Naive thymus-derived CD8-positive, alpha-beta T cell (primary cell): ENCODE measurements at places on chromosomes 6 and 20.

DNA sequence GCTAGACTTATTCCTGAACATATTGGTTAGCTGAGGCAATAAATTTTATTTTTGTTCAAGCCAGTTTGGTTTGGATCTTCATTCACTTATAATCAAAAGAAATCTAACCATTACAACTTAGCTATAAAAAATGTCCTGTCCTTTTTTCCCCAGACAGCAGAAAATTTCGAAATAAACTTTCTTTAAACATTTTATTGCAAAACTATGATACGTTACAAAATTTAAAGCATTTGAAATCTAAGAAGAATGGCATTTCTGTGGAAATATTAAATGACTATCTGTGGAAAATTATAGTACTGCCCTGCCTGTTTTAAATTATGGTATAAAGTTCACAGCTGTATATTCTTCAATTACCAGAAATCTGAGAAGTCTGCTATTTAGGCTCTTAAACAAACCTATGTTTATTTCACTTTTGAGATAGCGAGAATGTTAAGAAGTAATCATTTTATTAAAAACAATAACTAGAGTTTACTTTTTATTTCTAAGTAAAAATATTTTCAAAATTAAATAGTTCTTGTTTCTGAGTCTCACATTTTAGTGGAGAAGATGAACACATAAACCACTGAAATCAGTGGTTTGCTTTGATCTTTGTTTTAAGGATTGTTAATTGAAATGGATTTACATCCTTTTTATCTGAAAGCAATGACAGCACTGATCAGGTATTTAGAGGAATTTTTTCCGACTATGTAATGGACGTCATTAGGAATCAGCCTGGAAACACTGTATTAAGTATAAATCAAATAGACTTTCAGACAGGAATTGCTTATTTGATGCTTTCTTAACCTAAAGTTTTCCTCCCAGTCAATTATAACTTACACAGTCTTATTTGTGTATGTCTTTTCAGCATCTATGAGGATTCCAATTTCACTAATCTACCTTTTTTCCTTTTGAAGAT, 553.7 kb downstream of the COL12A1 start:
- no peaks in the 10 kb centered on the region for H3K4me1 ChIP-seq
- no peak overlapping the region for H3K27ac ChIP-seq
- H3K27me3 ChIP-seq: no peaks in the 10 kb centered on the region
- no peak for DNase-seq

GRCh38 chr20:1215386-1216170, 10.3 kb upstream of the RAD21L1 start:
- H3K4me3 ChIP-seq: peak overlapping the region; percentile 82
- H3K4me1 ChIP-seq: peaks cover 44% of the 10 kb centered on the region
- H3K27me3 ChIP-seq: peaks cover 8% of the 10 kb centered on the region
- H3K36me3 ChIP-seq: no peaks in the 10 kb centered on the region
- DNase-seq: no peak

DNA sequence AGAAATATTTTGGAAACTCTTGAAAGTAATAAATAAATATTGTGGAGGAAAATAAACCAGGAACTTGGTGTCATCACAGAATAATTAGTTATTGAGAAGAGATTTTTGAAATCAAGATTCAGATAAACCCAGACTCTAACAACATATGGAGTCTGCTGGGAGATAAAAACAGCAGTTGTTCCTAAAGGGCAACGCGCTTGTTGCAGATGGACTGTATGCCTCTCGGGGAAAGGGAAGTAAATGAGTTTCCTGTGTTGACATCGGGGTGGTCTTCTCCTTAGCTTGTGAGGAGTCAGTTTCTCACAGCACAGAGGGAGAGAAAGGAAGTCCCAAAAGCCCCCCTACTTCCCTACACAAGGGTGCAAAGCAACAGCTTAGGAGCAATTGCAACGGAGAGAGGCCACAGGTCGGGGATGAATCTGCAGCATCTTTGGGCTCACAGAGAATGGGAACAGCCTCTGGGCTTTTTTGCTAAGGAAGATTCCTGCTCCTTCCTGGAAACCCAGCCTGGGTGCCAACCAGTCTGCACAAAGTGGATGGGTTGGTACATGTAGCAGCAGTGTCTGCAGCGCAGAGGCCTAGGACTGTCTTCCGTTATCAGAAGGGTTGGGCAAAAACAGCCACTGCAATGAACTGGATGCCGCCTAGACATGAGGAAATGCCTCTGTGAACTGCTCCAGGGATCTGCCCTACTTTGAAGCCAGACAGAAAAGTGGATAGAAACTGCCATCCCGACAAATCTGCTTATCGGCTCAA, 603.0 kb upstream of the NRSN1 start:
- H3K27me3 ChIP-seq: no peaks in the 10 kb centered on the region
- no peak overlapping the region for H3K4me3 ChIP-seq
- H3K27ac ChIP-seq: no peak overlapping the region
- H3K4me1 ChIP-seq: no peaks in the 10 kb centered on the region
- H3K36me3 ChIP-seq: no peaks in the 10 kb centered on the region

- H3K36me3 ChIP-seq: peaks cover 29% of the 10 kb centered on the region
- no peak for DNase-seq
- H3K4me1 ChIP-seq: peaks cover 24% of the 10 kb centered on the region
- no peaks in the 10 kb centered on the region for H3K27me3 ChIP-seq
Measured at GRCh38 chr6:15535495-15536197, 127.2 kb downstream of the DTNBP1 start.

DNA sequence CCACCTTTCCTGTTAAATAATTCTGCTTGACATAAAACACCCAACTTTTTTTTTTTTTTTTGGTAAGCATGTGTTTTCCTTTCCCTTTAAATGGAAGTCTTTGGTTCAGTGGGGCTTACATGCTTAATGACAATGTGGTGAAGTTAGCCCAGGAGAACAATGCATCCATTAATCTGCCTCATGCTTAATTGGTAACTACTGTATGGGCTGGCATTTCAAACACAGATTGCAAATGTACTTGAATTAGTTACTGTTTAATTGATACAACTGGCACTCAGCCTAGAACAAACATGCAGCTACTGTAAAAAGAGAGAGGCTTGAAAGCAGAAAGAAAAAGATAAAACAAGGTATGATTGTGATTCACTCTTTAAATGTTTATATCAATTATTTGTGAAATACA, 483.6 kb upstream of the NOX3 start:
- H3K4me1 ChIP-seq: no peaks in the 10 kb centered on the region
- DNase-seq: no peak
- no peak overlapping the region for H3K4me3 ChIP-seq
- no peaks in the 10 kb centered on the region for H3K36me3 ChIP-seq
- no peak overlapping the region for H3K27ac ChIP-seq

DNA sequence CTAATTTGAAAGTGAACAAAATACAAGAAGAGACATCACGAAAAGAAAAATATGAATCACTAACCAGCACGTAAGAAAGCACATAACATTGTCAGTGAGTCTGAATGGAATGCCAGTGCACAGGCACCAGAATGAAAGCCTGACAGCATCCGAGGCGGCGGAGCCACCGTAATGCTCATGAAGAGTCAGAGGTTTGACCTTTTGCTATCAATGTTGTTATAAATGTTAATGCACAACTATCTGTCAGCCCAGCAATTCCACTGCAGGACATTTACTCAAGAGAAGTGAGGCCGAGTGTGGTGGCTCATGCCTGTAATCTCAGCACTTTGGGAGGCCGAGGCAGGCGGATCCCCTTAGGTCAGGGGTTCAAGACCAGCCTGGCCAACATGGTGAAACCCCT, 562.1 kb downstream of the PRKN start:
- no peaks in the 10 kb centered on the region for H3K36me3 ChIP-seq
- H3K27ac ChIP-seq: no peak overlapping the region
- H3K4me1 ChIP-seq: no peaks in the 10 kb centered on the region
- H3K4me3 ChIP-seq: no peak overlapping the region
- DNase-seq: no peak
- no peaks in the 10 kb centered on the region for H3K27me3 ChIP-seq

- H3K27me3 ChIP-seq: no peaks in the 10 kb centered on the region
- no peak overlapping the region for H3K4me3 ChIP-seq
Measured at GRCh38 chr20:16017656-16018055, 555.6 kb downstream of the KIF16B start.

DNA sequence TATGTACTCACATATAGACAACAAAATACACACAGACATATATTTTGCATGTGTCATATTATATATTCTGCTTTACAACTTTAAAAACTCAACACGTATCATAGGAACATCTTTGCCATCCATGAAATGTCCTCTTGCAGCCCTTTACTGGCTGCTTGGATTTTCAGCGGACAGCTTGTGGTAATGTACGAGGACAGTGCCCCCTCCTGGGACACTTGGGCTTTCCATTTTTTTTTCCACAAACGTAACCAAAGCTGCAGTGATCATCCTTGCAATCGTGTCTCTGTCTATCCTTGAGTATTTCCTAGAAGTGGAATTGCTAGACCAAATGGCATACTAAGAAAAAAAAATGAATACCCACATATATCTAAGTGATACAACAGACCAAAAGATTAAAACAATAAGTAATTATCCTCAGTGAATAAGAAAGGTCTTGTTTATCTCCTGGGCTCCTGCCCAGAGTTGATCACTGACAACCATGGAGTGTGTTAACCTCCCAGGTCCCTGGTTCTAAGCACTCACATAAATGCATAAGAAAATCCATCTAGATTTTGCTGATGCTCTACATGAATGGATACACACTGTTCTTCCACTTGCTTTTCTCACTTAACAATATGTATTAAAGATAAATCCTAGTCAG, 18.1 kb downstream of the BPI start:
- H3K27ac ChIP-seq: no peak overlapping the region
- no peaks in the 10 kb centered on the region for H3K36me3 ChIP-seq
- peaks cover 28% of the 10 kb centered on the region for H3K27me3 ChIP-seq
- no peaks in the 10 kb centered on the region for H3K4me1 ChIP-seq

DNA sequence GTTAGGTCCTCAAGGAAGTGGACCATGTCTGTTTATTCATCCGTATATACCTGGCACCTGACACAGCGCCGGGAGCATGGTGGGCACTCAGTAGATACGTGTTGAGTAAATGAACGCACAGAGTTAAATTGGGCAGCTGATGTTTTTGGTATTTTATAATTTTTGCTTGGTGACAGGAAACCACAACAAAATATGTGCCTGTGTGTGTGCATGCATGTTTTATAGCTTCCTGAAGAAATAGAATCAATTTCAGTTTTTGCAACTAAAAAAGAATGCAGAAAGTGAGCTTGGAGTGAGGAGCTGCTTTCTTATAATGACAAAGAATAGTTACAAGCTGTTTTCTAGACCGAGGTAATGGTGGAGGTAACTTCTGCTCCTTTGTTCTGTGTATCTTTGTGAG, 91.4 kb downstream of the PLCB4 start:
- DNase-seq: no peak
- peak overlapping the region; percentile 19 for H3K27ac ChIP-seq
- no peaks in the 10 kb centered on the region for H3K27me3 ChIP-seq

GRCh38 chr6:154471609-154472362, 38.7 kb downstream of the CNKSR3 start:
- no peak for DNase-seq
- H3K4me1 ChIP-seq: no peaks in the 10 kb centered on the region
- peaks cover 3% of the 10 kb centered on the region for H3K27me3 ChIP-seq
- H3K36me3 ChIP-seq: no peaks in the 10 kb centered on the region
- H3K4me3 ChIP-seq: no peak overlapping the region
- H3K27ac ChIP-seq: no peak overlapping the region

DNA sequence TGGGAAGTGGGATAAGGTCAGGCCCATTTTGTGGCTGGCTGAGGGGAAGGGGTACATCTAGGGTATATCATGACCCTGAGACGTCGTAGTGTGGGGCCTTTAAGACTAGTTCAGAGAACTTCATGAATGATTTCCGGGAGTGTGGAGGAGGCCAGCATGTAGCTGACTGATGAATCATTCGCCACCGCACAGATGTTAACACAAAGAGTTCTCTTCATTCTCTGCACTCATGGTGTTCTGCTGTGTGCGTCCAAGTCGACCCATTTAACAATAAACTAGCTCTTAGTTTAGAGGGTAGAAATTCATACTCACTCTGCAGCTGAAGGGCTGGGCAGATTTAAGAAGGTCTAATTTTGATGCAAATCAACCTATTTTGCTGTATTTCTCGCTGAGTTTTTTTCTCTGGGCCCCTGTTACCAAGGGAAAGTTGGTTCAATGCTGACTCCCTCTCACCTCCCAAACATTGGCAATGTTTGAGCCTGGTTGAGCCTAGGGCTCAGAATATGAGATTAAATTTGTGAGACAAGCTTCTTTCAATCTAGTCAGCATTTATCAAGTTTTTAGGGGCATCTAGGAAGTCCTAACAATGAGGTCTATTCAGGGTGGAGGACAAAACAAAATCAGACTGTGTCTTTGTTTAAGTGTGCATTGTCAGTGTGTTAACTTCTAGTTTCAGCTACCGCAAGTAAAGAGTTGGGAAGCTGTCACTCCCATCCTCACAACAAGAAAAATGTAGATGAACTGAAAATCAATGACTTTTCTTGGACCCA, 106.8 kb upstream of the CBLN4 start:
- no peak overlapping the region for H3K27ac ChIP-seq
- H3K27me3 ChIP-seq: peaks cover 2% of the 10 kb centered on the region
- no peak for DNase-seq
- H3K36me3 ChIP-seq: no peaks in the 10 kb centered on the region
- no peak overlapping the region for H3K4me3 ChIP-seq

- no peaks in the 10 kb centered on the region for H3K36me3 ChIP-seq
- H3K27me3 ChIP-seq: peaks cover 24% of the 10 kb centered on the region
- no peak overlapping the region for H3K27ac ChIP-seq
- H3K4me1 ChIP-seq: no peaks in the 10 kb centered on the region
- H3K4me3 ChIP-seq: no peak overlapping the region
Measured at GRCh38 chr20:2402271-2402980, 21.7 kb downstream of the TGM6 start.

- H3K4me3 ChIP-seq: peak overlapping the region; percentile 81
- peak overlapping the region; percentile 92 for H3K27ac ChIP-seq
- peaks cover 46% of the 10 kb centered on the region for H3K4me1 ChIP-seq
- DNase-seq: no peak
- peaks cover 4% of the 10 kb centered on the region for H3K36me3 ChIP-seq
Measured at GRCh38 chr6:157821342-157822033, 1.6 kb upstream of the SNX9 start.

- H3K27me3 ChIP-seq: no peaks in the 10 kb centered on the region
- H3K4me3 ChIP-seq: peak within 1 kb of the TSS; percentile 92
- H3K4me1 ChIP-seq: peaks cover 27% of the 10 kb centered on the region
Measured at GRCh38 chr20:32585011-32585585, at the start of gene NOL4L. TSS of gene NOL4L (minus strand) at chr20:32585333. CDS start at chr20:32584890, 443 bp downstream.

- peaks cover 7% of the 10 kb centered on the region for H3K27me3 ChIP-seq
- H3K27ac ChIP-seq: no peak overlapping the region
- H3K4me1 ChIP-seq: no peaks in the 10 kb centered on the region
- H3K4me3 ChIP-seq: no peak overlapping the region
Measured at GRCh38 chr6:82597201-82597600, 233.6 kb downstream of the TPBG start.

- H3K27ac ChIP-seq: no peak overlapping the region
- peaks cover 8% of the 10 kb centered on the region for H3K27me3 ChIP-seq
- H3K4me3 ChIP-seq: no peak overlapping the region
- DNase-seq: no peak
- H3K4me1 ChIP-seq: no peaks in the 10 kb centered on the region
Measured at GRCh38 chr6:73866305-73866704, 170.3 kb downstream of the CD109 start.
